ENCODE measurements at places on chromosomes 2 and 18.

DNA sequence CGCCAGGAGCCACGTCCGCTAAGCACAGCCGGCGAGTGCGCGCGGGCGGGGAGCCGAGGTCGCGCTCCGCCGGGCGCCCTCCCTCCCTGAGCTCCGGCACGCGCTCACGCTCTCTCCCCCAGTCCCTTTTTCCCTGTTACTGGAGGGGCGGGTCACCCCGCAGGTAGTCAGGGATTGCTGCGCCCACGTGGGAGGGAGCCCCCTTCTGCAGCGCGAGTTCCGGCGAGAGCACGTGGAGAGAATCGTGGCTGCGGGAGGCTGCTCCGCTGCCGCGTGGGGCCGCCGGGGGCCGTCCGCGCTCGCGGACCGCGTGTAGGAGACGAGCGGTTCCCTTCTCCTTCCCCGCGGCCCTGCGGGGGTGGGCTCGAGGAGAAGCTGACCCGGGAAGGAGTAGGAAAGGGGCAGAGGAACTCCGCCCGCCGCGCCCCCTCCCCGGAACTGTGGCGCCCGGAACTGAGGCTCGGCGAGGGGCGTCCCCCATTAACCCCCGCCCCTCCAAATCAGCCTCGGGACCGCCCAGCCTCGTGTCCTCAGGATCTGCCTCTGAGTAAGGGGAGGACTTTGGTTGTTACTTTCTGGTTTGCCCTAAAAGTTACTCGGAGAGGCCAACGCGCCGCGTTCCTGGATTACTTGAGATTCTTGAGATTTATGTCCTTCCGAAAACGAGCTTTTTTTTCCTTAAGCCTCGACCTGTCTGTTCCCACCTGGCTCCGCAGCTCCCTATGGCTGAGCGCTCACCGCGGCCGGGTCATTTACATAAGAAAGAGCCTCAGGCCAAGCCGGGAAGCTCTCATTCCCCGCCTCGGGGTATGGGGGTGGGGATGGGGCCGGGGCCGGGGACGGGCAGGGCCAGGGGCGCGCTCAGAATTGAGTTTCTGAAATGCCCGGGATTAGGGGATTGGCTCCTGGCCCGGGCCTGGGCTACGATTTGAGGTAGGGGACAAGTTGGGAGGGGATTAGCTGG, 1.1 kb downstream of the HK2 start:
- peak; percentile 95 for DNase-seq

DNA sequence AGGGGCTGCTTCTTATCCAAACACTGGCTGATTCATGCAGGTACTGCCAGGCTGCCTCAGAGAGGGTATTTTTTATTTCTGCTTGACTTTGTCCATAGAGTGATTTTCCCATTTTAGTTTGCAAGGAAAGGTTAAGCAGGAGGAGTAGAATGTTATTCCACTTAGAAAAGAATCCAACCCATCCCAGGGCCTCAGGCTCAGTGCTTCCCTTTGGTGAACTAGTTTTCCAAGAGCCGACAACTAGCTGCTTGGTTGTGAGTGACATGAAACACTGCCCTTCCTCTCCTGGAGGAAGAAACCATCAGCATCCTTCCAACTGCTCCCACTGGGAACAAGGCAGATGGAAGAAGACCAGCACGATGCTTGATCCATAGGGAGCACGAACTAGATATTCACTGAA, 58.5 kb downstream of the BCL2 start:
- no peak for DNase-seq

GRCh38 chr2:135991861-135992260, 6.4 kb upstream of the DARS1 start:
- no peak for DNase-seq

DNA sequence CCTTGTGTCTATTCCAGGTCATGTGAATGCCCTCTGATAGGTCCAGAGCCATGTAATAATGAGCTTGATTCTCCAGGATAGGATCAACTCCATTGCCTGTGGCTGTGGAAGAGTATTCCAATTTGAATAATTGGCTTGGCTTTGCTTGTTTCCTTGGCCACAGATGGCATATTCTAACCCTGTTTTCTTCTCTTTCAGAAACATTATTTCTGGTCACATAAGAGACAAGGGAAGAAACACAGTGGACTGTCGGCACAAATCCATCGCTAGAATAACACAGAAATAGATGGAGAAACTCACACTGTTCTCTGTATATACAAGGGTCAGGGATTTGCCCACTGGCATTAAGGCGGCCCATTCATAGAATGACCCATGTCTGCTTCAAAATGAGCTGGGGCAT, 278.4 kb upstream of the CCDC68 start:
- DNase-seq, result no peak

GRCh38 chr18:21389283-21389682, 147.3 kb downstream of the GREB1L start:
- DNase-seq, result no peak

GRCh38 chr2:23330214-23330613, 54.8 kb upstream of the KLHL29 start:
- peak; percentile 85 for DNase-seq

DNA sequence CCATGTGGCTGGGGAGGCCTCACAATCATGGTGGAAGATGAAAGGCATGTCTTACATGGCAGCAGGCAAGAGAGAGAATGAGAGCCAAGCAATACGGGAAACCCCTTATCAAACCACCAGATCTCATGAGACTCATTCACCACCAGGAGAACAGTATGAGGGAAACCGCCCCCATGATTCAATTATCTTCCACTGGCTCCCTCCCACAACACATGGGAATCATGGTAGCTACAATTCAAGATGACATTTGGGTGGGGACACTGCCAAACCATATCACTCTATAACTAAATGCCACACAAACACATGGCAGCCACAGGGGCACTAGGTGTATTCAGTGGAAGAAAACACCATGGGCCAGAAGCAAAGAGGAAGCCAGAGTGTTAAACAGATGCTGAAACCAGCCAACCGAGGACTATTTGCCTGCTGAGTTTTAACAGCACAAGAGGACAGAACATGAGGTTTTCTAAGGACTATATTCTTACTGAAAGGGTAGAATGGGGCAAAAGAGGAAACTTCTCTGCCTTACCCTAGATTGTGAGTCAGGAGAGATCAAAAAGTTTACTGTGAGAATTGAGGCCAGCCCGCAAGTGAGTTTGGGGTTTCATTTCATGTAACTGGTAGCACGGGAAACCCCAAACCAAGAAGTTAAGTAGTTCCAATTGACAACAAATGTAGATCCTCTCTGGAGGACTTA, 49.2 kb downstream of the SIGLEC15 start:
- DNase-seq, result no peak

DNA sequence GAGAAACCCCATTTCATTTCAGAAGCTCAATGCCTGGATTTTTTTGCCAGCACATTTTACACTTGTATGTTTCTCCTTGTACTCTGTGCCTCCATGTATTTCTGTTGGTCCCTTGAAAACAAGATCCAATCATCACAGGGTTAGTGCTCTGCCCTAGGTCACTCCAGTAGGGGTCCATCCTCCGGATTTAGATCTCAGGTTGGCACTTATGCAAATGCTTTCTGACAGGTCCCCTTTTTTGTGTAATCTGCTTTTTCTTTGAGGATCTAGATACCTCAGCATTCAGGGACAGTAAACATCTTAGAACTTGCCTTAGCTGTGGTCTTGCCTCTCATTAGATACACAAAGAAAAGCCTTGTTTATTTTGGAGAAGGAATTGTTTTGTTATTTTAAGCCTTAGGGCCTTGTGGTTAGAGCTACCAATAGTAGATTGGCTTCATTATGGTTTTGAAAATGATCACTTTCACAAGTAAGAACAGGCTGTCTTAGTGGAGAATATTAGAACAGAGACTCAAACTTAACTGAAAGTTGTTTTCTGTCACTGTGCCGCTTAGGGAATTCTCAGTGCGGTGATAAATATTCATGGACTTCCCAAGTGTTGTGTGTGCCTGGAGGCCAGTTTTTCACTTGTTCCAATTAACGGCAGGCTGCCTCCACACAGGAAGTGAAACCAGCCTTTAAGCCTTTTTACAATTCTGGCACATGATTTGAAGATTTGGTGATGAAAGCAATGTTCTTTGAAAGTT, 7.8 kb downstream of the MERTK start:
- peak; percentile 43 for DNase-seq

DNA sequence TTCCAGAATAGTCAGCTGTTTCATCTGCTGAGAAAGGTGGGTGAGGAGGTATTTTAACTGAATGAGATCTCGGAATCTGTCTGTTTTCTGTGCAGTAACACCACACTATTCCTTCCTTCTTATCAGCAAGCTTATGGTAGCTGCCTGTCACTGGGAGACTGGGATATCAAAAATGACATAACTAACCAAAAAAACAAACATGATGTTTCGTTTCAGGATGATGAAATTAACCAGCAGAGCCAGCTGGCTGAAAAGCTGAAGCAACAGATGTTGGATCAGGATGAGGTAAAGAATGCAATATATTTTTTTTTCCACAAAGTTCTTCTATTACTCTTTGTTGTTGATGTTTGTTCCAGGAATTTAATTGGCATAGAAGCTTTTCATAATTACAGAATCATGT, 59.8 kb upstream of the LYPD6B start:
- no peak for DNase-seq

DNA sequence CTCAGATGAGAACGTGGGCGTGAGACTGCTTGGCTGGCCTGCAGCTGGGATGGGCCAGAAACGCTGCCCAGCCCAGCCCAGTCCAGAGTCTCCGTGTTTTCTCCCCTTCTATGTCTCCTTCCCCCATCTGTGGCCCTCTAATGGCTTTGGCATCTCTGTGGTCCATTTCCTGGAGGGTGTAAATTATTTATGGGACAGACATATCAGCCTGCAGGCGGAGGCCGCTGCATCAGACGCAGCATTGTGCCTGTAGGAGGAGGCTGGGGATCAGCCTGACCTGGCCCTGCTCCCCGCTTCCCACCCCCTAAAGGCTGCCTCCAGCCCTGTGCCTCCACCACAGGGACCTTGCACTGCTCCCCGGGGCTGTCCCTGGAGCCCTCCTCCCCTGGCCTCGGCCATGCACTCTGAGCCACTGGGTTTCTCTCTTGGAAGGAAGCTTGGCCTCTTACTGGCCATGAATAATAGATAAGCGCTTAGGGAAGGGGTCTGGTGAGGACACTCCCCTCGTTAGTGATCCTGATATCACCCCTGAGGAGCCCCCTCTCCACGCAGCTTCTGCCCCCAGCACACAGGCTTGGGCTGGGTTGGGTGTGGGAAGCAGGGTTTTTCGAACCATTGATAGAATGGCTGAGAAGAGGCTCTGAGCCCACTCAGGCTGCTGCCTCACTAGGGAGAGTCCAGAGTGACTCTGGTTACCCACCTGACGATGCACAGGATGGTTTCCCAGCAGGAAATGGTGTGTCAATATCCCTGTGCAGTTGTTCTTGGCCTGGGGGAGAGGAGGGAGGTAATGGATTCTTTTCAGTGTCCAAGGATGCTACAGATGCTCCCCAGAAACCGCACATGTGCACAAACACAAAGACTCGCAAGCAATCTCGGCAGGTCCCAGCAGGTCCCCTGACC, 185.5 kb downstream of the MYCN start:
- no peak for DNase-seq

GRCh38 chr2:189261431-189261841, 81.9 kb upstream of the COL5A2 start:
- no peak for DNase-seq

All from neural progenitor cell (in vitro differentiated cells).